GOT3 (cell line): ENCODE measurements at places on chromosomes 7 and 10.

DNA sequence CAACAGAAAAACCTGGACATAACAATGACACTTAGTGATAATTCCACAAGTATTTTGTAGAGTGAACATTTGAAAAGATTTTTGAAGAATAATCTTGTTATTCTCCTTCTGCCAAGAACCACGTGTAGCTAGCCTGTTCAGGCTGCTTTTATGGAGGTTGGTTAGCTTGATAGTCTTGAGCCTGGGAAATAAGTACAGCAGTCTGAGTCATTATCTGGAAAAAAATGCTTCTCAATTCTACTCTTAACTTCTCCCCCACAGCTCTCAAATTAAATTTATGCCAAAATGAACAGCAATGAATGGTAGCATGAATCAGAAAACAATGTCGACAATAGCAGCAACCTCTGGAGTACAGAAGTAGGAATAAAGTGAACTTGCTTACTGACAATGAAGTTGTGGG lies 63.2 kb downstream of the GPR37 start:
- DNase-seq = no peak

DNA sequence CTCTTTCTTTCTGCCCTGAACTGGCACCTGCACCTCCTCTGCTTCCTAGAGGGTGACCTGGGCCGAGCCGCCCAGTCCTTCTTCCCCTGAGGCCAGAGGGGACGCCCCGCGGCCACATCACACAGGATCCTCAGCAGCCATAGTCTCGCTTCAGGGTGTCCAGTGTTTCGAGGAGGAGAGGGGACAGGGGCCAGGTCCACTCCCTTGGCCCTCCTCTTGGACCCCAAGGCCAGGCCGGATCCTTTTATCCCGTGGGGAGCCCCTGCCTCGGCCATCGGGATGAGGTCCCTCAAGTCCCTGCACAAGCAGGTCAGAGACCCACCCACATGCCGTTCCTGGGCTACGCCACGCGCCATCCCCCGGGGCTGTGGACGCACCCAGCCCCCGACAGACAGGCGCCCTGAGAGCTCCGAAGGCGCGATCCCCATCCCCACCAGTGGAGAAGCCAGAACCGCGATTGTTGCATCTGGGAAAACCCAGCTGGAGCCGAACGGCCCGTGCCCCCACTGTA lies 3.6 kb downstream of the BHLHA15 start:
- no peak for DNase-seq

- DNase-seq = no peak
These were observed 18.7 kb downstream of the ZNF786 start for GRCh38 chr7:149071641-149072437.

GRCh38 chr7:510131-510481 lies 9.5 kb downstream of the PDGFA start:
- DNase-seq = no peak

DNA sequence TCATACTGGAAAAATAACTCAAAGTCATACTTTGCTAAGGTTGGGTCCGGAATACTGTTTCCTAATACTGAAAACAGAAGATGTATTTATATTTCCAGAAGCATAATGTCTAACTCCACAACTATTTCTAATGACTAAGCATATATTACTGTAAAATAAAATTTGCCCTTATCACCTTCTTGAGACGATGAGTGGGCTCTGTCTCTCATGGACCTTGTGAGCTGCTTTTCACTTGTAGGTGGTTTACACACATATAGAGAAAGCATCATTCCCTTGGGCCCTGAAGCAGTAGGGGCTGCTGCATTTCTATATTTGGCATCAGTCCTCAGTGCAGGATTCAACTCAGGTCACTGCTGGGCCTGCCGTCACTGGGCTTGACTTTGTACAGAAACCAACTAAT lies 10.7 kb upstream of the FAM13C start:
- DNase-seq = no peak

GRCh38 chr10:96299383-96299782 lies 4.9 kb upstream of the DNTT start:
- DNase-seq = no peak

DNA sequence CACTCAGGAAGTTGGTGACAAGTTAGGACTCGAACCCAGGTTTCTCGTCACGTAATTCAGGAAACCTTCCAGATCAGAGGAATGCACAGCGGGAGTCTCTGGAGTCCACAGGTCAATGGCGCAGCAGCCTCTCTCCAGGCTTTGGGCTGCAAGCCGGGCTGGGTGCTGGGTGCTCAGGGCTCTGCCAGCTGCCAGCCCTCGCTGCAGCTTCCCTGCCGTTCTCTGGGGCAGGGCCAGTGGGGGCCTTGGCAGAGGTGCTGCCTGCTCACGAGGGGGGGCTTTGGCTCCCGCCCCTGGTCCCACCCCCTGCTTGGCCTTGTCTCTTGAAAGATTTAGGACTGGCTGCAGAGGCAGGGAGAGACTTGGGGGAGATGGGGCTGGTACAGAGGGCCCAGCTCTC lies at the start of gene TACR2:
Gene TACR2 (minus strand): TSS at position 224 of the 400 bp plus-strand sequence. CDS start 595 bp downstream, outside the sequence.
- DNase-seq = no peak

GRCh38 chr7:30062587-30062986 lies 34.4 kb downstream of the PLEKHA8 start:
- DNase-seq = no peak
